Keratinocyte (primary cell): ENCODE measurements at places on chromosomes 6 and 20. TPM values are rescaled to one million over a fixed set of nuclear protein-coding genes. Genes with fewer than 3 reads are reported as not detected.

Gene PRSS35
- 0.04 to 0.05 TPM in 2 of 3 replicates, not detected in the other for polyA plus RNA-seq

Gene CBLN4
- polyA plus RNA-seq, result not detected in 3 replicates

Gene PGC
- polyA plus RNA-seq, result not detected in 3 replicates

Gene SMPDL3A
- polyA plus RNA-seq, result 6.2 to 13.4 TPM (median 10.8 TPM) in 3 replicates

Gene DPPA5
- not detected in 3 replicates for polyA plus RNA-seq

Gene ERVFRD-1
- polyA plus RNA-seq, result not detected in 3 replicates

Gene ZBTB46
- 0.12 to 0.18 TPM (median 0.13 TPM) in 3 replicates for polyA plus RNA-seq

Gene ELOVL4
- 2.9 to 6.1 TPM (median 4.8 TPM) in 3 replicates for polyA plus RNA-seq

Gene TMEM239
- not detected in 3 replicates for polyA plus RNA-seq

Gene SEMG1
- not detected in 3 replicates for polyA plus RNA-seq
